NCI-H1048 (cell line): ENCODE measurements at places on chromosomes 7 and 10.
A peak's percentile ranks its signal among the peaks of the same experiment; 100 is the strongest.

GRCh38 chr7:31488562-31489203 is 25.2 kb upstream of the ITPRID1 start:
- peak; percentile 56 for DNase-seq

- DNase-seq: no peak
Observed at GRCh38 chr7:44849885-44850544, 2.1 kb upstream of the H2AZ2 start.

GRCh38 chr7:17934094-17934493 is 6.2 kb downstream of the SNX13 start:
- DNase-seq: no peak

- no peak for DNase-seq
Observed at GRCh38 chr10:21740989-21741388, 207.0 kb downstream of the MLLT10 start.

- no peak for DNase-seq
Observed at GRCh38 chr10:123449234-123449962, 216.8 kb upstream of the GPR26 start.

- DNase-seq: no peak
Observed at GRCh38 chr10:130927157-130927556, 384.4 kb downstream of the TCERG1L start.

GRCh38 chr10:123269017-123269552 is 114.9 kb downstream of the BUB3 start:
- DNase-seq: no peak
